ENCODE measurements at places on chromosomes 4 and X.

- DNase-seq, result no peak
These were observed 28.4 kb downstream of the GUCY1B1 start for GRCh38 chr4:155787113-155787710.

GRCh38 chr4:176729489-176729888 lies 63.2 kb downstream of the VEGFC start:
- DNase-seq, result no peak

- no peak for DNase-seq
These were observed 33.1 kb downstream of the PCDH7 start for GRCh38 chr4:30753316-30753715.

GRCh38 chrX:112368371-112368770 lies 285.8 kb upstream of the TRPC5 start:
- no peak for DNase-seq

GRCh38 chr4:34766935-34767334 lies 1477.4 kb downstream of the ARAP2 start:
- no peak for DNase-seq

DNA sequence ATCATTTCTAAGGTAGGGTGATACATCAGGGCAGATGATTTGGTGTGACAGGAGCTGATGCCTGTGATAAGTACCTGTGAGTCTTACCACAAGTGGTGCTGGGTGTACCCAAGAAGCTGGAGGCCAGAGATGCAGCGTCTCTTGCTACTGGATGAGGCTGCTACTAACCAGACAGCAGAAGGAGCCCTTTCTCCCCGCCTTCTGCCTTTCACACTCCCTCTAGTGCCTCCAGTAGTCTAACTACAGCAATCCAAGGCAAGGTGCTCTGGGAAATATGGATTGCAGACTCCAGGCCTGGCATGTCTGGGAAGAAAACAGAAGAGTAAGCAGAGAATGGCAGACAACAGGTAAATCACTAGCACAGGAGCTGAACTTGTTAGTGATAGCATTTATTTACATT lies 470.8 kb downstream of the NKX6-1 start:
- no peak for DNase-seq

- no peak for DNase-seq
These were observed 914.9 kb upstream of the PCDH7 start for GRCh38 chr4:29805245-29805644.

DNA sequence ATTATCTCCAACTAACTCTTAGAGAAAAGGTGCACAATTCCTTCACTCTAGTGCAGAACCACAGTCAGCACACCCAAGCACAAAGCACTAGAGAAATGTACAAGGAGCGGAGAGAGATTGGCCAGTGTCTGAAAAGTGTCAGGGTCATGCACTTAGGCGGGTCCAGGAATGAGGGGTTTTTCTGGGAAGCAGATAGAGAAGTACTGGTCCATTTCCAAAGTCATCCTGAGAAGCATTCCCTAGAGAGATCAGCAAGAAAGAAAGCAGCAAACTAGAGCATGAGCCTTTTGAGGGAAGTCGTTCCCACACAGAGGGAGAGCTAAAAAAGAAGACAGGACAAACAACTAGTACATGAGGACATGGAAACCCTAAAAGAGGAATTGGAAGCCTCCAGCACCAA lies 168.1 kb upstream of the MAP3K15 start:
- no peak for DNase-seq

GRCh38 chr4:105061731-105062130 lies 84.9 kb upstream of the TET2 start:
- no peak for DNase-seq

DNA sequence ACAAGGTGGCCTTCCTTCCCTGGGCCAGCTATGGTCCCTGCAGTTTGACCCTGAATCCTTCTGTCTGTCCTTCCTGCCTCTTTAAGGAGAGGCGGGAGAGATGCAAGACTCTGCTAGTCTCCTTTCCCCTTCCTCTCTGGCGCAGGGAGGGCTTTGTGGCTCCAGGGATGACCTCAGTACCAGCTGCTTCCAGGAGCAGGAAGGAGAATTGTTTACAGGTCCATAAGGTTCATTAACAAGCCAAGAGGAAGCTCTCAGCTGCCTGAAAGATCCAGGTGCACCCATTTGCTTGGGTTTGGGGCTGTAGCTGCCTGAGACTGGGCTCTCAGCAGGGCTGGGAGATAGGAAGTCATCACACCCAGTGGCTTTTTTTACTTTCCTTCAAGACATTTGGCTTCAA lies 4.0 kb upstream of the FATE1 start:
- no peak for DNase-seq

DNA sequence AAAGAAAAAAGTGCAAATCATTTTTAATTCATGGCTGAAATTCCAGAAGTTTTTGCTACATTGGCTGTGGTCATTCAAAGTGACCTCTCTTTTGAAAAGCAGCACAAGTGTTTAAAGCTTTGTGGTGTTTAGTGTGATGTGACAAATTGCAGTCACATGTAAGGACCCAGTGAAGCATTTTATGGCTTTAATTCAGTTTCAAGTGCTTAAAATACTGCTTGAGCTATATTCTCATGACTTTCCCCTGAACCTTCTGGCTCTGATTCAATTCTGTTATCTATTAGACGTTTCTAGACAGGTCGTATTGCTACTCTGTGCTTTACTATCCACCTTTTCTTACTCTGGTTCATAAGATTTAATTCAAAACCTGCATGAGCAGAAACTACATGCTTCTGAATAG lies 105.8 kb downstream of the FAT4 start:
- DNase-seq, result no peak

- DNase-seq, result no peak
These were observed 65.2 kb upstream of the TLR2 start for GRCh38 chr4:153618833-153619232.

GRCh38 chr4:129641179-129641578 lies 545.2 kb downstream of the C4orf33 start:
- DNase-seq, result no peak

- DNase-seq, result no peak
These were observed 369.4 kb upstream of the NDST3 start for GRCh38 chr4:117664706-117665444.

GRCh38 chrX:111609206-111609605 lies 71.8 kb upstream of the ALG13 start:
- no peak for DNase-seq

GRCh38 chr4:152735396-152735859 lies 44.1 kb downstream of the TIGD4 start:
- no peak for DNase-seq

DNA sequence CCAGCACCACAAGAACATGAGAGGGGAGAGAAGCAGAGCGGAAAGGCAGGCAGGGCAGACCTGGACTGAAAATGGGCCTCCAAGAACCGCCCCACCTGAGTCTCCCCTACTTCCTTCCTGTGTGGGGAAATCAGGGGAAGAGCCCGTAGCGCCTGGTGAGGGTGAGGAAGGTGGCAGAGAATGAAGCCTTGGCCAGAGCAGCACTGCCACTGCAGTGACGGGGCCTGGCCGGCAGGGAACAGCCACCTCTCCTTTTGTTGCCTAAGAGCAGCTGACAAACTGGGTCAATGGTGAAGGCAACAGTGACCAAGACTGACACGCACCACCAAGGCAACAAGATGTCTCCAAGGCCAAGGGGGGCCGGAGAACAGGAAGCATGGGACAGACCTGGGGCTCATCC lies 58.4 kb upstream of the CBR4 start:
- no peak for DNase-seq

DNA sequence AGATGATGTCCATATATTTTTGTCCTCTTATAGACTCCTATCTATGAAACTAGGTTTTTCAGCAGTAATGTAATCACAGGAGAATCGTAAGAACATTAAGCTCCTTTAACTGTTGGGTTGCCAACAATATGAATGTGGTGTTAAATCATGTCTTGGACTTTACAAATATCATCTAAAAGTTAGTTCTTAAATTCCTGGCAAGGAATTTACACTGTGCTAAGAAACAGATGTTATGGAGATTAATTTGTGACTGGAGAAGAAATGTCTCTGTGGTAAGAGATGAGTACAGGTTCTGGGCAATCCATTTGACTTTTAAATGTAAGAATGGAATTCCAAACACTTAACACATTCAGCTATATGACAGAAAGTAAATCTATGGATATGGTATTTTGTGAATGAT lies 34.6 kb downstream of the CNKSR2 start:
- DNase-seq, result no peak

- no peak for DNase-seq
These were observed 43.7 kb downstream of the ADD1 start for GRCh38 chr4:2887343-2887742.

GRCh38 chr4:146236216-146236615 lies 21.9 kb downstream of the REELD1 start:
- no peak for DNase-seq

GRCh38 chr4:41838590-41838989 lies 90.1 kb upstream of the PHOX2B start:
- DNase-seq, result no peak

GRCh38 chrX:16730450-16730849 lies 11.0 kb downstream of the SYAP1 start:
- DNase-seq, result no peak

DNA sequence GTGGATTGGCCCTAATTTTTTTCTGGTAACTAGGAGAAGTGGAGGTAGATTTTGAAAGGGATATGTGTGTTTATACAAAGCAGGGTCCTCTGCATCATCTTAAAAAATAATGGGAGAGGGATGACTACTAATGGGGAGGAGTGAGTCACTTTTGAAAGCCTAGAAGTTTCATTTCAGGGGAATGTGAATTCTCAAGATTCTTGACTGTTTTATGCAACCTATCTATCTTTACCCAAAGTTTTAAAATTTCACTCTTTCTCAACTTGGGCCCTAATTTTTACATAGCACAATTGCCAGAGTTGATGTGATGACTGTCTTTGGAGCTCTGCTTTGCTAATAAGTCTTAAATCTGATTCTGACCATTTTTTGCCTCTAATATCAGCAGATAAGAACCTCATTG lies 445.2 kb downstream of the GRXCR1 start:
- DNase-seq, result no peak

DNA sequence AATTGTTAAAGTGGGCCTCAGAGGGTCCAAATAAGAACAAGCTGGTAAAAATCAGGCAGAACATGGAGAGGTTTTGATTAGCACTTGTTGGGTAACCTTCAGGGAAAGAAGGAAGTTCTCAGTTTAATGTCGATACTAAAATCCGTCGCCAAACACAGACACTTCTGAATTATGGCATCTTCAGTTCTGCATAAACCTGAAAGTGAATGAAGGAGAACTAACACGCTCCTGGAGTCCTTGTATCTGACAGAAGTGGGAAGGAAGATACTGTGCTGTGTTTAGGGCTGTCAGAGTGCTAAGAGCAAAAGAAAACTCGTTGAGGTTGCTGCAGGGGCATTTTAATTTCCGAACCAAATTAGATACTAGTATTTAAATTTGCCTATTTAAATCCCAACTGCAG lies 106.2 kb downstream of the TMA16 start:
- no peak for DNase-seq

GRCh38 chr4:13912966-13913365 lies 285.4 kb upstream of the BOD1L1 start:
- DNase-seq, result peak; percentile 46

- DNase-seq, result no peak
These were observed 446 bp upstream of the UBE2A start for GRCh38 chrX:119573840-119574393.

GRCh38 chrX:791479-792034 lies 161.0 kb downstream of the SHOX start:
- DNase-seq, result no peak

GRCh38 chr4:163484906-163485305 lies 9.6 kb upstream of the TMA16 start:
- DNase-seq, result no peak

DNA sequence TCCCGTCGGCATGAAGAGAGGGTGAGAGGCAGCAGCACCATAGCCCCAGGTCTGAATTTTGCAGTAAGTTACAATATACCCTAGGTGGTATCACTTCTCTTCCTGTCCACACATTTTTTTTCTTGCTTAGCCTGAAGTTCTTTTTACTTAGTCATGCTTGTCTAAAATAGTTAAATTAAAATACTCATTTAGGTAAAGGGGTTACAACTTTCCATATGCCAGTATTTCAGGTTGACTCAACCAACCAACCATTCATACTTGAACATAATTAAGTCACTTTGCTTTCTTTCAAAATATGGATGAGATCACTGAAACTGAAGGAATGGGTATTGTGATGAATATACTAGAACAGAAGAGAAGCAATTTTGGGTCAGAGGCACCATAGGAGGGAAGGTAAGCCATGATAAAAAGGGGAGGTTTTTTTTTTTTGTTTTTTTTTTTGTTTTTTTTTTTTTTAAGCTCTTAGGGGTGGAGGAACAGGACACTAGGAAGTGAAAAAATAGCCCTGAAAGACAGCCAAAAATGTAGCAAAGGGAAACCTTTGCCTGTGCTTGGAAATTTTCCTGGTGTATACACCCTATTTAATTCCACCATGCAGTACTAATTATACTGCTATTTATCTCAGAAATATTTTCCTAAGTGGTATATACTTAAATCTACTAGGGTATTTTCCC lies 41.8 kb downstream of the RPS6KA3 start:
- DNase-seq, result no peak

- DNase-seq, result no peak
These were observed 68.9 kb downstream of the WNK3 start for GRCh38 chrX:54288968-54289367.

- DNase-seq, result no peak
These were observed 44.7 kb downstream of the PTTG2 start for GRCh38 chr4:38004887-38005286.

DNA sequence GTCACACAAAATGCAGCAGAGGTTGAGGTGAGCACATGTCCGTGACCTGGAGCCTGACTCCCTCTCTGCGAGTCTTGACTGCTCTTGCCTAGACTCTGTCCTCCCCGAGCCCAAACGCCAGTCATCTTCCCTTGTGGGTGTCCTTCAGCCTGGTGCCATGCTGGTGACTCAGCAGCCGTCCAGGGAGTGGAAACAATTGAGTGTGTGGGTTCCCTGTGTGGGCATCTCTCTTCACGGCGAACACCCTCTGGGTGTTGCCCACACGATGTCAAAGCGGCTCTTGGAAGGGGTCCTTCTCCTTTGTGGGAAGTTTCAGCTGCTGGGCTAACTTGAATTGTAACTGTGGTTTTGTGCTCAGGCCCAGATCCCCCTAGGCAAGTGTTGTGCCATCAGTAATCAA lies 17.5 kb upstream of the MSANTD1 start:
- DNase-seq, result no peak

GRCh38 chr4:165905405-165906027 lies 32.5 kb downstream of the TLL1 start:
- no peak for DNase-seq

DNA sequence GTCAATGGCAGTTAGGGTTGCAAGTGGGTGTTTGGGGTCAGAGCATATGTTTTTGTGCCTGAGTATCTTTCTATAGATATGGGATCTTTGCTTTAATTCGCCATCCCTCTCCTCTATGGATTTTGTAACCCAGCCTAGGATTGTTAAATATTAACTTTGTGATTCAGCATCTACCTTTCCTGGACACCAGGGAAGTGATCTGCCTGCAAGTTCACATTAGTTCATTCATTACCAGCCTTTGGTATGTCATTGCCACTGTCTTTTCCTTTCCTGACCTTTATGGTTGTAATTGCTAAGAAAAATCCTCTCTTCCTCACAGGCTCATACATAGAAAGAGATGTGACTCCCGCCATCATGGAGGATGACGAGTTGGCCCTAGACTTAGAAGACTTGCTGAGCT lies 73.8 kb downstream of the KIT start:
- no peak for DNase-seq

All from AG09309 (cell line).